ENCODE measurements at places on chromosomes 11 and 22. TPM values are rescaled to one million over a fixed set of nuclear protein-coding genes. Genes with fewer than 3 reads are reported as not detected.

Gene RIMBP3B
- total RNA-seq = 0.09 TPM

Gene TSPAN32
- 12.2 TPM for total RNA-seq

Gene CTSW
- 17.2 TPM for total RNA-seq

Gene C22orf42
- not detected for total RNA-seq

Gene OR52E8
- total RNA-seq = not detected

Gene TENM4
- total RNA-seq = 4.3 TPM

Gene ASPHD2
- 1.2 TPM for total RNA-seq

Gene MS4A7
- 184 TPM for total RNA-seq

Gene TIMP3
- total RNA-seq = 749 TPM

Gene KCNQ1
- total RNA-seq = 52.9 TPM

Gene SYT8
- total RNA-seq = 12.5 TPM

Gene TIGD3
- total RNA-seq = 0.43 TPM

DNA sequence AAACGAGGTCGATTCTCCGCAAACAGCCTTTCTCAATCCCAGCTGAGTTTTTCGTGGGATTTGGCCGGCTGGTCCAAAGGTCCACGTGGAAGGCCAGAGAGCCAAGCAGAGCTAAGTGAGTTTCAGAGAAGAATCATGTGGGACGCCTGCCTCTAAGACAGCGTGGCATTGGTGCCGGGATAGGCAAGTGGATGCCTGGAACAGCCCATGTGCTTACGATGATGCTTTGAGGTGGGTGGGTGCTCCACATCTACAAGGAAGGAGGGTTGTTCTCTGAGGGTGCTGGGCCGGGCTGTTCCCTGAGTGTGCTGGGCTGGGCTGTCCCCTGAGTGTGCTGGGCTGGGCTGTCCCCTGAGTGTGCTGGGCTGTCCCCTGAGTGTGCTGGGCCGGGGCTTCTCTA is 41.4 kb downstream of the MUC2 start:
- H3K4me1 ChIP-seq = no peaks in the 10 kb centered on the region
- H3K36me3 ChIP-seq = no peaks in the 10 kb centered on the region
- peaks cover 5% of the 10 kb centered on the region for H3K27me3 ChIP-seq
- no peak overlapping the region for H3K4me3 ChIP-seq

DNA sequence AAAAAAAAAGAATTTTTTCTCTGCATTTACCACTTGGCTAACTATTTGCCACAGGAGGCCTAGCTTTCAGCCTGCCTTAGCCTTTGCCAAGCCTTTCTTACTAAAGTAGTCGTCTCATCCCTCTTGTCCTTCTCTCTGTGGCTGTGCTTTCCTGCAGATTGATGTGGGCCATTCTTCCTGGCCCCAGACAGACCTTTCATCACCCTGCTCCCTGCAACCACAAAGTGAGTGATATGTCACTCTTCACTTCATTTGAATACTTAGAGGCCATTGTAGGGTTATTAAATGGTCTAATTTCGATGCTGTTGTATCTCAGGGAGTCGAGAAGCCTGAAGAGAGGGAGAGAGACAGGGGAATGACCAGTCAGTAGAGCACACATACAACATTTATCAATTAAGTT is 37.6 kb downstream of the ART5 start:
- H3K4me3 ChIP-seq = no peak overlapping the region
- H3K27ac ChIP-seq = no peak overlapping the region
- no peaks in the 10 kb centered on the region for H3K27me3 ChIP-seq
- DNase-seq = no peak
- H3K4me1 ChIP-seq = no peaks in the 10 kb centered on the region
- H3K36me3 ChIP-seq = no peaks in the 10 kb centered on the region

- no peak overlapping the region for H3K4me3 ChIP-seq
- no peak overlapping the region for H3K27ac ChIP-seq
Measured at GRCh38 chr22:19019029-19019678, 83.1 kb upstream of the PRODH start.

- DNase-seq = peak; percentile 77
- peaks cover 93% of the 10 kb centered on the region for H3K4me1 ChIP-seq
- no peak overlapping the region for H3K4me3 ChIP-seq
- H3K27me3 ChIP-seq = no peaks in the 10 kb centered on the region
- H3K36me3 ChIP-seq = no peaks in the 10 kb centered on the region
Measured at GRCh38 chr22:23219822-23220484, 39.6 kb downstream of the BCR start.

GRCh38 chr11:9656864-9657263 is 7.0 kb upstream of the SWAP70 start:
- H3K36me3 ChIP-seq = no peaks in the 10 kb centered on the region
- H3K4me1 ChIP-seq = no peaks in the 10 kb centered on the region
- no peaks in the 10 kb centered on the region for H3K27me3 ChIP-seq

- no peak for DNase-seq
- H3K27me3 ChIP-seq = no peaks in the 10 kb centered on the region
- H3K27ac ChIP-seq = no peak overlapping the region
- peaks cover 4% of the 10 kb centered on the region for H3K4me1 ChIP-seq
- no peak overlapping the region for H3K4me3 ChIP-seq
- no peaks in the 10 kb centered on the region for H3K36me3 ChIP-seq
Measured at GRCh38 chr11:112790286-112790685, 170.9 kb upstream of the NCAM1 start.

GRCh38 chr11:128172046-128172878 is 415.1 kb downstream of the ETS1 start:
- no peak overlapping the region for H3K4me3 ChIP-seq
- no peaks in the 10 kb centered on the region for H3K4me1 ChIP-seq
- DNase-seq = peak; percentile 73
- H3K27ac ChIP-seq = no peak overlapping the region

- H3K27ac ChIP-seq = peak overlapping the region; percentile 70
- no peak overlapping the region for H3K4me3 ChIP-seq
- peaks cover 4% of the 10 kb centered on the region for H3K4me1 ChIP-seq
- no peaks in the 10 kb centered on the region for H3K36me3 ChIP-seq
- DNase-seq = no peak
Measured at GRCh38 chr11:2911785-2912391, 17.3 kb downstream of the PHLDA2 start.

GRCh38 chr11:86482692-86483091 is 108.0 kb downstream of the CCDC81 start:
- no peak for DNase-seq
- H3K36me3 ChIP-seq = no peaks in the 10 kb centered on the region
- H3K27ac ChIP-seq = no peak overlapping the region
- H3K4me3 ChIP-seq = no peak overlapping the region
- H3K4me1 ChIP-seq = peaks cover 18% of the 10 kb centered on the region
- H3K27me3 ChIP-seq = no peaks in the 10 kb centered on the region

GRCh38 chr11:117221775-117222517 is 9.9 kb downstream of the PCSK7 start:
- H3K36me3 ChIP-seq = peaks cover 80% of the 10 kb centered on the region
- no peaks in the 10 kb centered on the region for H3K27me3 ChIP-seq
- DNase-seq = no peak
- H3K4me3 ChIP-seq = no peak overlapping the region
- H3K27ac ChIP-seq = peak overlapping the region; percentile 70

- DNase-seq = no peak
- no peaks in the 10 kb centered on the region for H3K4me1 ChIP-seq
- no peaks in the 10 kb centered on the region for H3K36me3 ChIP-seq
- H3K27ac ChIP-seq = no peak overlapping the region
- no peaks in the 10 kb centered on the region for H3K27me3 ChIP-seq
Measured at GRCh38 chr11:19101796-19102520, 15.0 kb upstream of the ZDHHC13 start.

- H3K4me1 ChIP-seq = peaks cover 7% of the 10 kb centered on the region
- DNase-seq = no peak
- no peak overlapping the region for H3K4me3 ChIP-seq
- no peaks in the 10 kb centered on the region for H3K36me3 ChIP-seq
Measured at GRCh38 chr11:2134022-2135010, 4.9 kb downstream of the IGF2 start.

GRCh38 chr22:41636467-41636866 is 15.4 kb downstream of the XRCC6 start:
- H3K27ac ChIP-seq = no peak overlapping the region
- no peaks in the 10 kb centered on the region for H3K27me3 ChIP-seq
- H3K36me3 ChIP-seq = peaks cover 93% of the 10 kb centered on the region
- no peaks in the 10 kb centered on the region for H3K4me1 ChIP-seq
- H3K4me3 ChIP-seq = no peak overlapping the region

Data from upper lobe of right lung (tissue), 1 donor.